Naive thymus-derived CD4-positive, alpha-beta T cell (primary cell): ENCODE measurements at places on chromosomes 1 and 21. TPM values are rescaled to one million over a fixed set of nuclear protein-coding genes. Genes with fewer than 3 reads are reported as not detected.
A peak's percentile ranks its signal among the peaks of the same experiment; 100 is the strongest.

Gene FMOD
- not detected for polyA plus RNA-seq

Gene HOOK1
- polyA plus RNA-seq, result 28.9 TPM

- peak; percentile 69 for DNase-seq
These were observed 636 bp upstream of the YRDC start for GRCh38 chr1:37808369-37809319.

Gene REN
- not detected for polyA plus RNA-seq

DNA sequence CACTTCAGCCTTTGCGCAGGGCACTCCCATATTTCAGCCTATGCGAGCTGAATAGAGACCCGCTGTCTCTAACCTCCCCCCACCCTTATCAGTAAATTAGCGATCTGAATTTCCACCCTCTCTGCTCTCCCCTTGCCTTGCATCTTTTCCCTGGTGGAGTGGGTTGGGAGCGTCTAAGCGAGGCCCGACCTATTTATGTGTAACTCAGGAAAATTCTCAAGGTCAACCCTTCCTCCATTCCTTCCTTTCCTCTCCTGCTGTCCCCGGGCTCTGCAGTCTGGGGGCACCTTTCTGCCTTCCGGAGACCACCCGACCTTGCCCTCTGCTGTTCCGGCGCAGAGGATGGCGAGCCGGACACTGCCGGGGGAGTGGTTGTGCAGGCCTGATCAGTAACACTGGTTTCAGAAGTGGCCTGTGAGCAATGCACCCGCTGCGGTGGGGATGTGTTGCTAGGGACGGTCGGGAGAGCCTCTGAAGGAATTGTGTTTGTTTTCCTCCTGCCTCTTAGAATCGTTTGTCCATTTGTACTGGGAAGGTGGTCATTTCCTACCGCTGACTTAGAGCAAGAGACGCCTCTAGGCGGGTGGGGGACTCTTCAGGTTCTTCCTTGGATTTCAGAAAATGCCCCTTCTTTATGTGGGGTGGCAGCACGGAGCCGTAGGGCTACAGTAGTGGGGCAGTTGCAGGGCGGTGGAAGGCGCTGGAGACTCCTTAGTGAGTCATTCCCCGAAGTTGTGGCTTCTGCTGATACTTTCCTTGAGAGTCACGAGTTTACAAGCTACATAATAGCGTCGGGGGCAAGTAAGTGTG is 513 bp downstream of the MGST3 start:
- DNase-seq, result peak; percentile 11
